Small intestine (tissue), 16 donors: ENCODE measurements at places on chromosomes 6 and 20. TPM values are rescaled to one million over a fixed set of nuclear protein-coding genes. Genes with fewer than 3 reads are reported as not detected.
A peak's percentile ranks its signal among the peaks of the same experiment; 100 is the strongest.

- H3K4me3 ChIP-seq: peak overlapping the region; percentile 45
- peak overlapping the region; percentile 91 for H3K27ac ChIP-seq
- peak; percentile 53 for DNase-seq
- no peaks in the 10 kb centered on the region for H3K4me1 ChIP-seq
Observed at GRCh38 chr6:105994591-105995390, 91.3 kb upstream of the PRDM1 start.

DNA sequence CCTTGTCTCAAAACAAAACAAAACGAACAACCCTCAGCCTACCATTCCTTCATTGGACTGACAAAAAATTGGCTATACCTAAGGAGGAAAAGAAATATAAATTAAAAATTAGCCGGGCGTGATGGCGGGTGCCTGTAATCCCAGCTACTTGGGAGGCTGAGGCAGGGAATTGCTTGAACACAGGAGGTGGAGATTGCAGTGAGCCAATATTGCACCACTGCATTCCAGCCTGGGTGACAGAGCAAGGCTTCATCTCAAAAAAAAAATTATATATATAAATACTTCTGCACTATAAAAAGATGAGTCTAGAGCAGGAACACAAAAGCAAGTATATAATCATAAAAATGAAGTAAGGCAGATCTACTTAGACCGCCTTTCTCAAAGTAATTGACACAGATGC is 109.8 kb downstream of the CRYBG1 start:
- no peak overlapping the region for H3K4me3 ChIP-seq
- no peaks in the 10 kb centered on the region for H3K36me3 ChIP-seq
- H3K4me1 ChIP-seq: no peaks in the 10 kb centered on the region
- H3K27ac ChIP-seq: no peak overlapping the region
- DNase-seq: no peak
- H3K27me3 ChIP-seq: no peaks in the 10 kb centered on the region

BAK1 gene
- 85.7 TPM for polyA plus RNA-seq

TMEM217 gene
- 1.6 TPM for polyA plus RNA-seq

GRCh38 chr6:130928158-130928912 is 101.1 kb downstream of the SMLR1 start:
- no peaks in the 10 kb centered on the region for H3K27me3 ChIP-seq
- H3K36me3 ChIP-seq: no peaks in the 10 kb centered on the region
- no peaks in the 10 kb centered on the region for H3K4me1 ChIP-seq

WFDC5 gene
- polyA plus RNA-seq: not detected

- H3K4me1 ChIP-seq: peaks cover 20% of the 10 kb centered on the region
- peaks cover 2% of the 10 kb centered on the region for H3K36me3 ChIP-seq
- DNase-seq: peak; percentile 56
- peaks cover 2% of the 10 kb centered on the region for H3K27me3 ChIP-seq
- H3K4me3 ChIP-seq: peak overlapping the region; percentile 64
Observed at GRCh38 chr6:30007132-30007764, 53.8 kb upstream of the POLR1H start.

RIOK1 gene
- polyA plus RNA-seq: 6.2 TPM

- no peak overlapping the region for H3K27ac ChIP-seq
- DNase-seq: peak; percentile 13
- no peaks in the 10 kb centered on the region for H3K36me3 ChIP-seq
- no peaks in the 10 kb centered on the region for H3K27me3 ChIP-seq
- H3K4me1 ChIP-seq: peaks cover 4% of the 10 kb centered on the region
Observed at GRCh38 chr6:45535933-45536332, 158.2 kb upstream of the SUPT3H start.

DNA sequence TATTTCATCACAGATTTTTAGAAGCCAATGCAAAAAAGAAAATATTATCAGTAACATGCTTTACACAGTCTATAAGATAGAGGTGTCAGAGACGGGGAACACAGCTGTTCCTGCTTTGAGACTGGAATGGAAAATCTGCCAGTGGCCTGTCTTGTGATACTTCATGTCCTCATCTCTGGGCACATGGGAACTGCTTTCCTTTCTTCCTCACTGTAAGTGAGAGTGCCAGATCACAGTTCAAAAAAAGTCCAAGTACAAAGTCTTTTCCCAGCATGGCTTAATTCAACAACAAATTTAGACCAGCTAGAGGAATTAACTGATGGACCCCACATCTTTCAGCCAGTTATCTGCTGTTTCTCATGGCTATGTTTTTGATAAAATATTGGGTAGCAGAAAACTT is 490.4 kb downstream of the CDKAL1 start:
- no peaks in the 10 kb centered on the region for H3K36me3 ChIP-seq
- H3K4me1 ChIP-seq: peaks cover 6% of the 10 kb centered on the region

DNA sequence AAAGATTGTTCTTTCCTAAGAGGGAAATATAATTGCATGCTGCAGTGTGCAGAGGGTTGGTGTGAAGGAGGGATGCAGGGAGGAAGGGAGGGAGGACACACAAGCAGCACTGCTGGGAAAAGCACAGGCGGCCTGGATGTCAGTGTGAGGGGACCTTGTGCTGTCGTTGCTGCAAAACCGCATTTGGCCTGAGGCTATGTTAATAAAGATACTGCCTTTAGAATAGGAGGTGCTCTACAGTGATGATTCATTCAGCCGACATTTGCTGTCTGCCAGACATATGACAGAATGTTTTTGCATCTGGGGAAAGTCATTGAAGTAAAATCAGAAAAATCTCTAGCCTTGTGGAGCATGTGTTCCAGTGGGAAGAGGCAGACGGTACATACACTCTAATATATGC is 50.5 kb upstream of the TRIM26 start:
- H3K27me3 ChIP-seq: peaks cover 20% of the 10 kb centered on the region
- no peak overlapping the region for H3K4me3 ChIP-seq

DNA sequence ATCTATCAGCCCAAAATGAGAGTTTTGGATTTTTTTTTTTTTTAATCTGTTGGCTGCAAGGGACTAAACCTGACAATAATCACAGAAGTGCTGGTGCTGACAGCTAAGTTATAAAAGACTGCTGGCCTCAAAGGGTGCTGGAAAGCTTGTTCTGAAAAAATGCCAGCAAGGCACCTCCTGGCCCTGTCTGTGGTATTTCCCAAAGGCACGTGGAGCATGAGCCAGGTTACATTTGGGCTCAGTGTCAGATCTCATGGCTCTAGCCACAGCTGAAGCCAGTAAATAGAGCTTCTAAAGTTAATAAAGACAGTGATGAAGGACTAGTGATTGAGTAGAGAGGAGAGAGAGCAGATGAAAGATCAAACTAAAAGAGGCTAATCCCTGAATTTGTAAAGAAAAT is 178.9 kb downstream of the FUT9 start:
- DNase-seq: no peak
- H3K27ac ChIP-seq: no peak overlapping the region
- H3K27me3 ChIP-seq: no peaks in the 10 kb centered on the region
- H3K4me1 ChIP-seq: no peaks in the 10 kb centered on the region
- no peaks in the 10 kb centered on the region for H3K36me3 ChIP-seq
- no peak overlapping the region for H3K4me3 ChIP-seq

GRCh38 chr6:50655848-50656453 is 57.4 kb upstream of the TFAP2D start:
- no peaks in the 10 kb centered on the region for H3K27me3 ChIP-seq
- H3K36me3 ChIP-seq: no peaks in the 10 kb centered on the region
- DNase-seq: peak; percentile 5
- H3K27ac ChIP-seq: no peak overlapping the region
- H3K4me3 ChIP-seq: no peak overlapping the region

TRAPPC3L gene
- polyA plus RNA-seq: not detected

DNA sequence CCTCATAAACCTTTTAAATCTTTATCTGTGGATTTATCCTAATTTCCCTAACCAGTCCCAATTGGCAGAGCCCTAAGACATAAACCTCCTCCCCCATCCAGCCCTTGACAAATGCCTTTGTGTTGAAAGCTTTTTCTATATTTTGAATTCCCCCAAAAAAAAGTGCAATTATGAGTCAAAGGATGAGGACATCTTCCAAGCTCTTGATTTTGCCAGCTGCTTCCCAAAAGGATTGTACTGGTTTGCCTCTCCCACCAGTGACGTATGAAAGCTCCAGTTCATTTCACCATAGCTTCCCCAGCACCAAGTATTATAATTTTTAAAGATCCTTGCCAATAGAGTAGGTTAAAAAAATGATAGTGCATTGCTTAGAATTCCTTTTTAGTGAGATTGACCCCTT is 38.9 kb downstream of the SIRPA start:
- no peak for DNase-seq
- no peaks in the 10 kb centered on the region for H3K27me3 ChIP-seq
- H3K36me3 ChIP-seq: peaks cover 2% of the 10 kb centered on the region
- H3K4me1 ChIP-seq: no peaks in the 10 kb centered on the region
- no peak overlapping the region for H3K4me3 ChIP-seq

MOG gene
- polyA plus RNA-seq: not detected

- no peaks in the 10 kb centered on the region for H3K27me3 ChIP-seq
- H3K4me3 ChIP-seq: no peak overlapping the region
- no peaks in the 10 kb centered on the region for H3K36me3 ChIP-seq
- H3K27ac ChIP-seq: no peak overlapping the region
Observed at GRCh38 chr20:44683263-44684046, 31.7 kb upstream of the CCN5 start.

TINAG gene
- 31.6 TPM for polyA plus RNA-seq

FNDC11 gene
- polyA plus RNA-seq: not detected

EPPIN gene
- not detected for polyA plus RNA-seq

DNA sequence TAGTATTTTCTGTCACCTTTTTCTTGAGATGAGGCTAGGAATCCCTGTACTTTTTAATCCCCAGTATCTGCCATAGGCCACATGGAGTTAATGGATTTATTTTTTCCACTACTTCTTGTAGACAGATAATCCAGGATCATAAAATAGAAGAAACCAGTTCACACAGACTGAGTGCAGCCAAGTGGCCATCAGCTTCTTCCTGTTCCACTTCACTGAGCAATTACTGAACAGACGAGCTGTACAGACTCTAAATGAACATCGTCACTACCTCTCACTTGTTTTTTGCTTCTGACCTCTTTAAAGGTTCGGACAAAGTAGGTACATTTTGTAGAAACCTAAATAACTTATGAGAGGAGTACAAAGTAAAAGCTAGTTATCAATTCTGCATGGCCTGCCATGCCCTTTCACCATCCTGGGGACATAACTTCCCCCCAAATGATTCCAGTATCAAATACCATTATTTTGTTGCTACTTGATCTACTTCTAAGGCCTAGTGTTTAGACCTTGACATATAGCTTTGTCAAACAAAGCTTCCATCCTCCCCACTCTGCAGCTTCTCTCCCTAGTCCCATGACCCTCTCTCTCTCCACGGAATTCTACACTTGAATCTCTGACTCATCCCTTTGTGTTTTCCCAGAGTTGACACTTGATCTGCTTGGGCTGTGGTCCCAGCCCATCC is 34.4 kb upstream of the ARHGAP18 start:
- peak overlapping the region; percentile 45 for H3K27ac ChIP-seq
- DNase-seq: no peak
- H3K4me1 ChIP-seq: peaks cover 4% of the 10 kb centered on the region
- no peaks in the 10 kb centered on the region for H3K36me3 ChIP-seq

DNA sequence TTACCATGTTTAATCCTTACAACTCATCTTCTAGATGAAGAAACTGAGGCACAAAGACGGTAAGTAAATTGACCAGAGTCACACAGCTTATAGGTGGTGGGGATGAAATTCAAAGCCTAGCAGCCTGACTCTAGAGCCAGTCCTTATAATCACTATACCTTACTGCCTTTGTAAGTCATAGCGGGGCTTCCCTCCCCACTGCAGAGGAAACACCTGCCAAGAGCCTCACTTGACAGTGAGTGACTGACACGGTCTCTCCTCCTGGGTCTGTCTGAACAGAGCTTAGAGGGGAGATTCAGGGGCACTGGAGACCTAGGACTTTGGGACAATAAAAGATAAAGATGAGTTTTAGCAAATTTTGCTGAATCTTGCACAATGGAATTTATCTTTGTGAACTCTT is 12.8 kb downstream of the SUN5 start:
- no peak for DNase-seq
- H3K36me3 ChIP-seq: no peaks in the 10 kb centered on the region
- peaks cover 2% of the 10 kb centered on the region for H3K27me3 ChIP-seq
- H3K4me1 ChIP-seq: no peaks in the 10 kb centered on the region
- H3K4me3 ChIP-seq: no peak overlapping the region

DNA sequence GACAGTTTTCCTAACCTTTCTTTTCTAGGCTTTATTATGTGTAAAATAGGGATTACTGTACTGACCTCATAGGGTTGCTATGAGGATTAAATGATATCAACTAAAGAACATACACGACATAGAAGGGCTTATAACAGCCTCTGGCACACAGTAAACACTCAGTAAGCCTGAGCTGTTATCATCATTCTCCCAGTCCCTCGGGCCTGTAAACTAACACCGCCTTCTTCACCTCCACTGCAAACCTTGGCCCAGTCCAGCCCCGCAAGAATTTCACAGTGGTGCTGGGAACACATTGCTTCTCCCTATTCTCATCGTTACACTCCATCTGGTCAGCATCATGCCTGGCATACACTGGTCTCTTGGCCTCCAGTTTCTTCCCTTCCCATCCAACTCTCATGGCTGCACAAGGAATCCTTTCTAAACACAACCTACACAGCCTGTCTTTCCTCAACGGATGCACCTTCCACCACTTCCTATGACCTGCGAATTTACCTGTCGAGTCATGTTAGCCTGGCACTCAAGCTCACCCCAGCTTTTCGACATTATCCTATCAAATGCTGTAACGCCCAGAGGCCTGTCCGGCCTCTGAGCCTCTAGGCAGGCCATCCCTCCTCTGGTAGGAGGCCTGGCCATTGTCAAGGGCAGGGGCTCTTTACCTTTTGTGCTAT is 92.1 kb downstream of the FYN start:
- no peaks in the 10 kb centered on the region for H3K36me3 ChIP-seq
- H3K27ac ChIP-seq: no peak overlapping the region
- H3K4me3 ChIP-seq: no peak overlapping the region
- H3K4me1 ChIP-seq: peaks cover 5% of the 10 kb centered on the region
- no peaks in the 10 kb centered on the region for H3K27me3 ChIP-seq
- no peak for DNase-seq

STMND1 gene
- 0.06 TPM for polyA plus RNA-seq

DNA sequence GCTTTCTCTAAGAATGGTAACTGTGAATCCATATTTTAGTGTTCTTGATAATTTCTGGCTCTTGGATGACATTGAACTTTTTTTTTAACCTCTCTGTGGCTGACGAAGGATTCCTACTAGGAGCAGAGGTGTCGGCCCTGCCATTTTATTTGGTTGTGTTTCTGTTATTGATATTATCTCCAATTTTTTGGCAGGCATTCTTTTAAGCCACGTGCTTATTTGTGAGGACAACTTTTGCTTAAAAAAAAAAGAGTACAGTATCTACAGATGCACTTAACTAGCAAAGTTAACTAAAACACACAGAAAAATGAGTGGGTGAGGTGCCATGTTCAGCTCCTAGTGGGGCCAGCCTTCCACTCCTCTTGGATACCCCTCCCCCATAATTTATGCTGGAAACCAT is 1.1 kb downstream of the FANCE start:
- no peak for DNase-seq
- no peak overlapping the region for H3K27ac ChIP-seq
- no peaks in the 10 kb centered on the region for H3K27me3 ChIP-seq
- H3K4me1 ChIP-seq: no peaks in the 10 kb centered on the region
- peak overlapping the region; percentile 78 for H3K4me3 ChIP-seq
- no peaks in the 10 kb centered on the region for H3K36me3 ChIP-seq
